Endodermal cell (in vitro differentiated cells): ENCODE measurements at places on chromosomes 16 and 17.

- H3K4me3 ChIP-seq, result no peak overlapping the region
- no peaks in the 10 kb centered on the region for H3K36me3 ChIP-seq
- no peaks in the 10 kb centered on the region for H3K27me3 ChIP-seq
- no peak overlapping the region for H3K27ac ChIP-seq
Measured at GRCh38 chr16:79369796-79370195, 230.7 kb downstream of the MAF start.

- no peak overlapping the region for H3K27ac ChIP-seq
- peaks cover 18% of the 10 kb centered on the region for H3K4me1 ChIP-seq
- H3K4me3 ChIP-seq, result peak overlapping the region; percentile 82
Measured at GRCh38 chr16:53042235-53042701, 10.4 kb downstream of the CHD9NB start.

- peak overlapping the region; percentile 96 for H3K4me3 ChIP-seq
- no peaks in the 10 kb centered on the region for H3K27me3 ChIP-seq
- H3K27ac ChIP-seq, result peak overlapping the region; percentile 96
- DNase-seq, result no peak
Measured at GRCh38 chr17:18182110-18182977, 1.3 kb upstream of the ALKBH5 start.

GRCh38 chr16:4460936-4461249 lies 13.5 kb downstream of the NMRAL1 start:
- peaks cover 27% of the 10 kb centered on the region for H3K36me3 ChIP-seq
- H3K27me3 ChIP-seq, result no peaks in the 10 kb centered on the region
- H3K4me3 ChIP-seq, result no peak overlapping the region
- no peaks in the 10 kb centered on the region for H3K4me1 ChIP-seq

DNA sequence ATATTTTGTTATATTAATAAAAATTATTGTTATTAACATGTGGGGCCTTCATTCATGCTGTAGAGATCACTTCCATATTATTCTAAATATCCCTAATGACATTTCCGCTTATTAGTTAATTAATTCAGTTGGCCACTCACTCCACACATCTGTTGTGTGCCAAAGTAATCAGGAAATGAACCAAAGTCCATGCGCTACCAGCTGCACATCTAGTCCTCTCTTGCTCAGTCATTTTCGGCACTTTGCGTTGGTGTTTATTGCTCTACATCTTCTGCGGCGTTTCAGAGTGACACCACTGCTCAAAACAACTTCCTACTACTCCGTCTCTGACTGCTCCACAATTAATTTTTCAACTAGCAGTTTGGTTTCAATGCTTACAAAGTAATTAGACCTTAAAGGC lies 101.4 kb upstream of the ZFHX3 start:
- H3K27me3 ChIP-seq, result no peaks in the 10 kb centered on the region
- no peak overlapping the region for H3K27ac ChIP-seq
- DNase-seq, result no peak
- H3K4me3 ChIP-seq, result no peak overlapping the region

GRCh38 chr16:89004209-89004831 lies 27.3 kb upstream of the CBFA2T3 start:
- peaks cover 17% of the 10 kb centered on the region for H3K27me3 ChIP-seq
- no peaks in the 10 kb centered on the region for H3K36me3 ChIP-seq

- H3K4me3 ChIP-seq, result no peak overlapping the region
- peaks cover 11% of the 10 kb centered on the region for H3K27me3 ChIP-seq
- H3K4me1 ChIP-seq, result peaks cover 9% of the 10 kb centered on the region
- H3K27ac ChIP-seq, result no peak overlapping the region
- no peak for DNase-seq
- no peaks in the 10 kb centered on the region for H3K36me3 ChIP-seq
Measured at GRCh38 chr17:33944412-33944811, 310.7 kb upstream of the CCL2 start.
